ENCODE measurements at places on chromosomes 2 and 18.
A peak's percentile ranks its signal among the peaks of the same experiment; 100 is the strongest.

- DNase-seq: no peak
These were observed 35.5 kb downstream of the ZEB2 start for GRCh38 chr2:144484201-144484948.

DNA sequence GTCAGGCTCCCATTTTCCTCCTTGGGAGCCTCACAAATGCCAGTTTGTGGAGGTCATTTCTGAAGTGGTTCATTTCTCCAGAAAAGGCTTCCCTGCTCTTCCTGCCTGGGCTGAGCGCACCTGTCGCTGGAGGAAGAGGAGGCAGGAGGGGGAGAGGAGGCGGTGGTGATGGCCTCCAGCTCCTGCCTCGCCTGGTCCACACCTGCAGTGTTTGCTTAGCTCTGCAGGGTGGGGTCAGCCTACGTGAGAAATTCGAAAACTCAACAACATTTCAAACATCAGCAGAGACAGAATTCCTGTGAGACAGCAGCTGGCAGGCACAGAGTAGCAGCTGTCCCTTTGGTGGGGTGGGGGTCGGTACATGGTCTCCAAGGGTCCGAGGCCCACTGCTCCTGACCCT lies 7.9 kb downstream of the IMPA2 start:
- no peak for DNase-seq

GRCh38 chr2:64477979-64478378 lies 24.0 kb downstream of the LGALSL start:
- no peak for DNase-seq

GRCh38 chr2:238728330-238729260 lies 119.3 kb upstream of the TWIST2 start:
- DNase-seq: no peak

GRCh38 chr2:231364961-231365810 lies 30.3 kb upstream of the B3GNT7 start:
- peak; percentile 18 for DNase-seq
